ENCODE measurements at places on chromosomes 3 and 15.

DNA sequence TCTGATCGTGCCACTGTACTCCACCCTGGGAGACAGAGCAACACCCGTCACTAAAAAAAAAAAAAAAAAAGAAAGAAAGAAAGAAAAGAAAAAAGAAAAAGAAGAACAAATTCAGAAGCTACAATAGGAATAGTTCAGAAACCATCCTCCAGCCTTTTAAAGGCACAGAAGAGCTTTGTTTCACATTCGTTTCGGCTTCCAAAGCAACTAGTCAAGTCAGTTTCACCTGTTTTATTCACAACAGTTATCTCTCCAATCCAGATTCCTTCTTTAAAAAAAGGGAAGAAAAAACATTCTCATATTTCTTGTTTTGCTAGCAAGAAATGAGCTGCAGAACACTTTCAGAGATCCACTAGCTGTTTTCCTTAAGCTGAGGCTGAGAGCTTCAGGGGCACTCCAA is 767.7 kb upstream of the CFAP20DC start:
- no peak for DNase-seq

DNA sequence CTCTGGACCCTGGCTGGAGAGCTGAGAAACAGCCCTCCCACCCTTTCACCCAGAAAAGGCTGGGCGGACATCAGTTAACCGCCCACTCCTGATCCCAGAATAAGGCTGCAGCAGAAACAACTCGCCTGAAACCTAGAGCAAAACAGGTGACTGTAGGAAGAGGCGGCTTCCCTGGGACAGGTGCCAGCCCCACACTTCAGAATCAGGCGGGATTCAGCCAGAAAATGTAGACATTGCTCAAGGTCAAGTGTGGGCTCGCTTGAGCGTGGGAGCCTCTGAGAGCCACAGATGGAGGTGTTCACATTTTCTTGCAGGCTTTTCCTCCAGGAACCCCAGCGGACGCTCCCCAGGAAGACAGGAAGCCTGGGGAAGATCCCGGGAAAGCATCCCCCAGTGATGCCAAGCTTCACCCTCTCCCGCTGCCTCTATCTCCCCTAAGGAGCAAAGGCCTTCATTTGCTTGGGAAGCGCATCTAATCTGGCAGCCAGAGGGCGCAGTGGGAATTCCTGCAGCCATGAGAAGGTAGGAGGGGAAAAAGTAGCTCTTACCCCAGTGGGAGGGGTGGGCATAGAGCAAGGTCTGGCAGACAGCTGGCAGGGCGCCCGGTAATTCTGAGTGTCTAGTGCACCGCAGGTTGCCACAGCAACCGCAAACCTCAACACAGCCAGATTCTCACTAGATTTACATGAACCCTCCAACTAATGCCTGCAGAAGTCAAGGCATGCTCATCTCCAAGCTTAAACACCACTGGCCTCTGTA is 77.7 kb downstream of the OCA2 start:
- DNase-seq: peak; percentile 7

DNA sequence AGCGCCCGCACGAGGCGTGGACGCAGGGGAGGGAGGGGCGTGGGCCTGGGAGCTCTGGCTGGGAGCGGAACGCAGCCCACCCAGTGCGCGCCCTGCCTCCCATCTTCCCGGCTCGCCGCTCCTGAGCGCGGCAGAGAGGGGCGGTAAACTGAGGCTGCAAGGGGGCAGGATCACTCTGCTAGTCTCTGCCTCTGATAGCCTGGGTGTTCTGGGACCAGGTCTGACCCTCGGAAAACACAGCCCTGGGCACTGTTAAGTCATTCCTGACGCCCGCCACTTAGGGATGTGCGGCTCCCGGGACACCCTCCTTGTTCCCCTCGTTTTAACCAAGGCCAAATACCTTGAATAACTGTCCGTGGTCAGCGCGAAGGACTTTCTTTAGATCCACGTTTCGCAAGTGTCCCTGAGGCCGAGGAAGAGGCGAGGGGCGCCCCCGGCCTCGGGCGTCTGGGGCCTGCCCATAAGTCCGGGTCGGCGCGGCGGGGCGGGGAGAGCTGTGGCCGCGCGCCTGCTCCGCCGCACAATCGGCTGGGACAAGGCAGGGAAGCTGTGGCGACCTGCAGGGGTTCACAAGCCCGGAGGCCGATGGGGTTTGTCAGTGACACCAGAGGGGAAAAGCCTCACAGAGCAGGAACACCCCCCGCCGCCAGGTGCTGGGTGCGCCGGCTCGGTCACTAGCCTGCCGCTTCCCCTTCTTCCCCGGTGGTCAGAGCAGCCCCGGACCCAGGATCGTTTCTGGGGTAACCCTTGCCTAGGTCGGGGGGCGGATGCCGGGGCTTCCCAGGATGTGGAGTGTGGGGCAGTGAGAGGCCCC is 1.5 kb downstream of the ITPKA start:
- DNase-seq: no peak

DNA sequence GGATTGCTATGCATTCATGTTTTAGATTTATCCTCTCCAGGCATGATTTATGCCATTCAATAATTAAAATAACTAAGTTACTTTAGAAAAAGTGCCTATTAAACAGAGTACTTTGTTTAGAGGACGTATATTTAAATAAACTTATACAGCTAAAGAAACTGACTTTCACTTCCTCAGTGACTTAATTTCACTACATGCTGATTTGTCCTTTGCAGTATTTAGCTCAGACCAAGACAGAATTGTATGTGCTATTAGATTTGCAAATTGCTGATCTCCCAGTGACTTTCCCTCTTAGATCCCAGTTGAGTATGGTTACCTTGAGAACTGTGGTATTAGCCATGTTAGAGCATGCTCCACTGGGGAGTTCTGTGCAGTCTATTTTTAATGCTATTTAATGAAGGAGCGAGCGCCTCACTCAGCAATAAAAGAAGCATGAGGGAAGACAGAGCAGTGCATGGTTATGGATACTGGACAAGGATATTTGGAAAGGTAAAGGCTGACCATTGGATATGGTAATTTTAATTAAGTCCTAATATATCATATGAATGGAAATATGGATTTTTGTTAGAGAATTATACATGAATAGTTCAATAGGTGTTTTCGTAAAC is 2.7 kb downstream of the ARPP21 start:
- no peak for DNase-seq

GRCh38 chr15:49088996-49089395 is 42.8 kb upstream of the SECISBP2L start:
- DNase-seq: no peak
